Coronary artery (tissue), 2 donors: ENCODE measurements at places on chromosomes 4 and X.

- no peak for DNase-seq
Measured at GRCh38 chrX:109345856-109346255, 136.0 kb downstream of the GUCY2F start.

DNA sequence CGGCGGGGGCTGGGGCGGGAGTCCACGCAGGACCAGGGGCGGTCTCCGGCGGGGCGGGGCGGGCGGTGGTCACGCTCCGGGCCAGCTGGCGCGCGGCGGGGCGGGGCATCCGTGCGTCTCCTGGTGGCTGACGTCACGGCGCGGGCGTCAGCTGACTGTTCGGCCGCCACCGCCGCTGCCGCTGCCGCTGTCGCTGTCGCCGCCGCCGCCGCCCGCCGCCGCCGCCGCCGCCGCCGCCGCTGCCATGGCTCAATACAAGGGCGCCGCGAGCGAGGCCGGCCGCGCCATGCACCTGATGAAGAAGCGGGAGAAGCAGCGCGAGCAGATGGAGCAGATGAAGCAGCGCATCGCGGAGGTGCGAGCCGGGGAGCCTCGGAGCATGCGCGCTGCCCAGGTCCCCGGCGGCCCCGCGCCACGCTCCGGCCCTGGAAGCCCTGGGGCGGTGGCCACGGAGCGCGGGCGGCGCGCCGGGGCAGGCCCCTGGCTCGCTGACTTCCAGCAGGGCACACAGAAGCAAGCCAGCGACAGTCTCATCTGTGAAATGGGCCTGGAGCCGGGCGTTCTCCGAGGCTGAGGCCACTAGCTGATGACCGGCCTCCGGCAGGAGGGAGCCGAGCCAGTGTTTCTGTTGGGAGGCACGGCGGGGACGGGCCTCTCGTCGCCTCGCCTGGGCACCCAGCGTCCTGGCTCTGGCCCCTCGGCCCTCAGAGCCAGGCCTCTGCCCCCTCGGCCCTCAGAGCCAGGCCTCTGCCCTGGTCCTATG lies at the start of gene FAM50A:
Gene FAM50A, plus strand, starts transcription at position 150 of the 763 bp plus-strand sequence. Its CDS starts 95 bp downstream, at position 245.
- DNase-seq = peak; percentile 84

DNA sequence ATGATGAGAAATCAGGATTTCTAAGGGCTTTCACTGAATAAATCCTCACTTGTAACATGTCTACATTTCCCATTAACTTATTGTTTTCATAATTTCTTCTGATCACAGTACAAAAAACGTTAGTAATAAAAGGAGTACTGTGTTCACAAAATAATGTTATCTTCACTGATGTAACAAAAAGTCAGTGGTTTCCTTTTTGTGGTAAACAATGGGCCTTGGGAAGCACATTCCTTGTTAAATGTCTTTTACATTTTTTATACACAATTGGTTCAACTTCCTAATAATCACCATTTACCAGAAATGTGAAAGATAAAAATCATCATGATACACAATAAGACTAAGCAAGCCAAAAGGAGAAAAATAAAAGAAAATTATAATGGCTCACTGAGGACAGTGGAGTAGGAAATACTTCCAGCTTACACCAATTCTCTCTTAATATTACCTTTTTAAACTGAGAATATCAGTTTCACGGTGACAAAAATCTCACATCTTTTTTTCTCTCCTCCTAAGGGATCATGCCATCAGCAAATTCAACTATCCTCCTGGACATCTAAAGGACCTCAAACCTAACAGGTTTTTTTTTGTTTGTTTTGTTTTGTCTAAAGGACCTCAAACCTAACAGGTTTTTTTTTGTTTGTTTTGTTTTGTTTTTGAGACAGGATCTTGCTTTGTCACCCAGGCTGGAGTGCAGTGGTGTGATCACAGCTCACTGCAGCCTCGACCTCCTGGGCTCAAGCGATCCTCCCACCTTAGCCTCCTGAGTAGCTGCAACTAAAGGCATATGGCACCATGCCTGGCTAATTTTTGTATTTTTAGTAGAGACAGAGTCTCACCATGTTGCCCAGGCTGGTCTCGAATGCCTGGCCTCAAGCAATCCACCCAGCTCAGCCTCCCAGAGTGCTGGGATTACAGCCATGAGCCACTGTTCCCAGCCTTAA lies 57.3 kb downstream of the FRYL start:
- DNase-seq = no peak

GRCh38 chrX:71098302-71098701 lies 2.7 kb downstream of the FOXO4 start:
- DNase-seq = no peak

DNA sequence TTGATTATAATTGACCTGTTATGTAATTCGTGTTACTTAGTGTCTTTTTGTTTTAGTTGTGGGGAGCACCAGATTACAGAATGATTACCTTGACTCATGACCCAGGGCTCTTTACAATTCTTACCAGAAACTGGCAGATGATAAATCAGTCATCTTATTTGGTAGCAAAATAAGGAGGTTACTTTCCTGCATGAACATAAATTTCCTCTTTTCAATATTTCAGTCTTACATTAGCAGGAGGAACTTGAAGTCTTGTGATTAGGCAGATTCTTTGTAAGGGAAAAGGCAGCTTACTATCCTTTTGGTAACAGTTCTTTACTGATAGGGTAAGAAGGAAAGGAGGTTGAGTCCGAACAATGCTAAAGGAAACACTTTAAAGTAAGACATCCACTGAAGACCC lies 26.0 kb upstream of the SLC25A5 start:
- no peak for DNase-seq

- no peak for DNase-seq
Measured at GRCh38 chr4:139851133-139851532, 185.5 kb downstream of the MGST2 start.

DNA sequence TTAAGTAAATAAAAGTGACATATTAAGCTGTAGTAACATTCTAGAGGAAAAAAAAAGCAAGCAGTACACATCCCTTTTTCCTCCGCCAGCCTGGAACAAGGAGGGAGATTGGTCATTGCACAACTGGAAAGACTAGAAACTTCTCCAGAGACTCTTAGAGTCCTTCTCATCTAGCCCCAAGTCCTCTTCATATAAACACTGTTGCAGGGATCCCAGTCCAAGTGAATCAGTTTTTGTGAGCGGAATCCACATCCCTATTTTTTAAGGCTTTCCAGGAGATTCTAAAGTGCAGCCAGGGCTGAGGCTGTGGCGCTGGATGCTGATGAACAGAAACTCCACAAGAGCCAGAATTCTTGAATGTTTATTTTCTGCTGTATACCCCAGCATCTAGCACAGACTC lies 23.8 kb downstream of the REELD1 start:
- no peak for DNase-seq

GRCh38 chr4:86247906-86248305 lies 111.9 kb downstream of the MAPK10 start:
- DNase-seq = no peak

GRCh38 chrX:118536204-118536603 lies 40.6 kb downstream of the DOCK11 start:
- DNase-seq = no peak

- DNase-seq = no peak
Measured at GRCh38 chrX:20378233-20378920, 111.7 kb upstream of the RPS6KA3 start.

DNA sequence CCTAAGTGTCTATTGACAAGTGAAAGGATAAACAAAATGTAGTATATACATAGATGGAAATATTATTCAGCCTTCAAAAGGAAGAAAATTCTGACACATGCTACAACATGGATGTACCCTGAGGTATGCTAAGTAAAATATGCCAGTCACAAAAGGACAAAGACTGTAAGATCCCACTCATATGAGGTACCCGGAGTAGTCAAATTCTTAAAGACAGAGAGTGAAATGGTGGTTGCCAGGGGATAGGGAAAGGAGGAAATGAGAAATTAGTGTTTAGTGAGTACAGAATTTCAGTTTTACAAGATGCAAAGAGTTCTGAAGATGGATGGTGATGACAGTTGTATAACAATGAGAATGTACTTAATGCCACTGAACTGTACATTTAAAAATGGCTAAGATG lies 102.3 kb upstream of the NAP1L5 start:
- DNase-seq = no peak

- no peak for DNase-seq
Measured at GRCh38 chr4:185597532-185598188, 62.4 kb upstream of the PDLIM3 start.

DNA sequence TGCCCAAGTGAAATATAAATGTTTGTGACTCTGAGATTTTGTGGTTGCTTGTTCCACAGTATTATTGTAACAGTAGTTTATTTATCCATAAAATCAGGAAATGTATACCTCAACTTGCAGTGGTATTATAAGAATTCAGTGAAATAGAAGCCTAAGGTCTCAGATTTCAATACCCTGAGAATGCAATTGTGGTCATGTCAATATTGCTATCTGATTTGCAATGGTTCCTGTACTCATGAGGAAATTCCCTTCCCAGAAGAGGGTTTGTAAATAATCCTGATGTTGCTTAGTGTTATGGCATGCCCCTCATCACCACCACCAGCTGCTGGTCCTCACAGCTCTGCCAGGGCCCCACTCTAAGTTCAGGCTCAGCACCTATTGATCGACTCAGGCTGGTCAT lies 67.8 kb downstream of the SLC34A2 start:
- DNase-seq = no peak

DNA sequence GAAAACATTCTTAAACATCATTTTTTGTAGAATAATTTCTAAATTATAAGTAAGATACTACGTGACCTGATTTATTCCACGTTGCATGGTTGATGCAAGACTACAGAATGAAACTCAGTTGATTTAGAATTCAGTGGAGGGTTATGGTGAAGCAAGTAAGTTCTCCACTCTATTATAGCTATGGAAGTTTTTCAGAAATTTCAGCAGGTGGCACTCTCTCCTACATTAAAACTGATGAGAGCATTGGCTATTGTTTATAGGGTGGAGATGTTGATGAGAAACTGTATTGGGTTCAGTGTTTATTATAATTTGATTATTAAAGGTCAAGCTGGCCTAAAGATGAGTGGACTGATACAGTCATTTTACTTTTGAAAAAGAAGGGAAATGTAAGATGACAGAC lies 88.0 kb downstream of the FNIP2 start:
- DNase-seq = no peak

DNA sequence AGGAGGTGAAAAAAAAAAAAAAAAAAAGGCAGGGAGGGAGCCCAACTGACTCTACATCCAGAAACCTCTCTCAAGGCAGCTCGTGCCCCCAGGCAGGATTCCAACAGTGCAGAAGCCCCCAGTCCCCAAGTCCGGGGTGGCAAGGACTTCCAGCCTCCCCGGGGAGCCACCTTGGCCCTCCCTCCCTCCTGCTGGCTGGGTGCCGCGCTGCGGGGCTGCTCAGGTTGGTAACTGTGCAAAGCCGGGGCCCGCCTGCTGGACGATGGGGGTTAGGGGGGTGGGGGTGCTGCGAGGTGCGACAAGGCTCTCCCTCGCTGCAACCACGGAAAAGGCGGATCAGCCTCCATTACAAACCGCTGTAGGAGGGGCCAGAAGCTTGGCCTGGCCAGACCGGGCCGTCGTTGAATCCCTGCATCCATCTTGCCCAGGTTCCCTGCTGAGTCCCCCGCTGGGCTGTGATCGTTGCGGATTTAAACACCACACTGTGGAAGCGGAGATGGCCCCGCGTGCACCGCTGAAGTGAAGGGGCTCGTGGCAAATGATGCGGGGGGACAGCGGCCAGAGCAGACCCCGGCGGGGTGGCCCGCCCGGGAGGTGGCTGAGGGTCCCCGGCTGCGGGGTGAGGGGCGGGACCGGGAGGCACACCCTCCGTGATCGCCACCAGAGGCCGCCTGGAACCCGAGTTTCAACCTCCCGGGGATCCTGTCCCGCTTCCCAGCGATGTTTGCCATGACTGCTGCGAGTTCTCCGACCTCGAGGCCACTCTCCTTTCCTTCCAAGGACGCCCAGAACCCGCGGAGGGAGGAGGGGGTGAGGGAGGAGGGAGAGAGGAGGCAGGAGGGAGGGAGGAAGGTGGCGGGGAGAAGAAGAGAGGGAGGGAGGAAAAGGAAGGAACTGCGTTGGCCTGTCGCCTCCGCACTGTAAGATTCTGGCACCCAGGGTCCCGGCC lies 58.0 kb upstream of the DDX3X start:
- DNase-seq = no peak

DNA sequence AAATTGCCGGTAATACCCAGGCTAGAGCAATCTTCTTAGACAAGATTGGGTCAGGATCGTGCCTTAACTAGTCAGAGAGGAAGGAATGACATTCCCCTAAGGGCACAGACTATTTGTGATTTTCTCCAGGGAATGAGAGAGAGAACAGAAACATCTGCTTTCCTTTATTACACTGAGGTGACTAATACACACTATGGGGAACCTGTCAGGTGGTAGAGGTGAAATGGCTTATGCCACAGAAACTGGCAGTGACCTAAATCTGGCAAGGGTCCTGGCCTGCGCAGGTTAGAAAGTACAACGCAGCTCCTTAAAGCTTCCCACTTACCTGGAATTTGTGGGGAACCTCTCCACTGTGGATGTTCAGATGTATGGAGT lies 16.6 kb upstream of the HPGD start:
- no peak for DNase-seq

- DNase-seq = no peak
Measured at GRCh38 chr4:16169490-16169889, 56.8 kb downstream of the TAPT1 start.

DNA sequence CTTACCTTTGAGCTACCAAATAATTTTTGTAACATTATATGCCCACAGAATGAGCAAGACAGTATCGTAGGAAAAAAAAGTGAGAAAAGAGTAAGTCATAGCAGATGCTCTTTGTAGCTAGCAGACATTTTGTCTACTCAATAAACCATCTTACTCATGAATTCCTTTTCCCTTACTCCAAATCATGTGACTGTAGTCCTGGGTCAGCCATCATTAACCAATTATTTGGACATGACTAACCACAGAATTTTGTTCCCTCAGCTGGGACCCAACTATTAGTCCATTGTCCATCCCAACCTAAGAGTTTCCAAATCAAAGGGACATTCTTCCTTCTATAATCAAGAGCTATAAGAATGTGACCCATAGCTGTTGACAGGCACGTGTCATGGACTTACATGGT lies 11.4 kb downstream of the UBE2D3 start:
- no peak for DNase-seq

- no peak for DNase-seq
Measured at GRCh38 chr4:55884851-55885219, 31.4 kb downstream of the EXOC1 start.

DNA sequence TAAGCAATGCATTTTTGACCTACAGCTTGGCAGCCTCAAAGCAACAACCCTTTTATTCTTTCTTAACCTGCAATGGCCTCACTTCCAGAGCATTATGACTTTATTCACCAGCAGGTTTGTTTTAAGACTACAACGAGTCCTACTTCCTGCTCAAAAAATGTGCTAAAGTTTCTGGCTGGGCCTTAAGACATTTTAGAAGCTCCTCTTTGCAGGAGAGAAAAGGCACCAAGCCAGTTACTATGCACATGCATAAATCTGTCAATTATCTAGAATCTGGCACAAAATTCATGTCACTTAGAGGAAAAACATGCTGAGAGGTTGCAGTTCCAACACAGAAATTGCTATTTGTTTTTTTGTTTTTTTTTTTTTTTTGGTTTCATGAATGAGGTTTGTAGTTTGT lies 223.0 kb upstream of the EPHA5 start:
- no peak for DNase-seq
